Activated T-cell treated with anti-CD3 and anti-CD28 coated beads for 24 hours (primary cell): ENCODE measurements at places on chromosomes 7 and 10.

DNA sequence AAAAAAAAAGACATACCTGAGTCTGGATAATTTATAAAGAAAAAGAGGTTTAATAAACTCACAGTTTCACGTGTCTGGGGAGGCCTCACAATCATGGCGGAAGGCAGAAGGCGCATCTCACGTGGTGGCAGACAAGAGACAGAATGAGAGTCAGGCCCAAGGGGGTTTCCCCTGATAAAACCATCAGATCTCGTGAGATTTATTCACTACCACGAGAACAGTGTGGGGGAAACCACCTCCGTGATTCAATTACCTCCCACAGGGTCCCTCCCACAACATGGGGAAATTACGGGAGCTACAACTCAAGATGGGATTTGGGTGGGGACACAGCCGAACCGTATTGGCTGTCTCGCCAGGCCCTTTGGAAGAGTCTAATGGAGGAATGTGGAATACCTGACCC lies 9.0 kb upstream of the MAFK start:
- no peak for DNase-seq

- DNase-seq = no peak
Measured at GRCh38 chr7:73448609-73449008, 15.0 kb downstream of the FZD9 start.

GRCh38 chr10:13681528-13681927 lies 94.8 kb downstream of the PRPF18 start:
- DNase-seq = no peak

DNA sequence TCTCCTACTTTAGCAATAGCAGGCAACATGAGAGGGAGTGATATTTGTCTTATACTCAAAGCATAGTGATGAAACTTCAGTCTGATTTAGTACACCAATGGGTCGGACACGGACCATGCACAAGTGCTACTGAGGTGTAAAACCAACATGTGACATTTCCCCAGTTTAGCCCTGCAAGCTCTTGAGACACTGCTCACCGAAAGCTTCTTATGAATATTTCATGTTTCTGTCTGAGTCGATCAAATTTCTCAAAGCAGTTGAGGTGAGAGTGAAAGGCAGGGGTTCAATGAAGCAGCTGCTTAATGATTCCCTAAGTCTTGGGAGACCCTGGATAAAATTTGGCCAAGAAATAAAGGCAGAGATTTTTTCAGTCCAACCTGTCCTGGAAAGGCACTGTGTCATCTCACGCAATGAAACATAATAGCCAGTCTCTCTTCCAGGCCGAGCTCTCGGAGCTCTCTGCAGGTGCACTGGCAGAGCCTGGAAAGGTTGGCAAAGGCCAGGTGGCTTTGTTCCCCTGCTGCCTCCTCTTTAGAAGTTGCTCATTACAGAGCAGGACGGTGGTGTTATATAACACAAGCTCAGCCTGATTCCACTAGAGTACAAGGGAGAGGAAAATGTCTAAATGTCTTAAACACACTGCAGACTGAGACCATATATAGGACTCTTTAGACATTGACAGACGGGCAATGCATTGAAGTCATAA lies 33.9 kb upstream of the XPNPEP1 start:
- no peak for DNase-seq

DNA sequence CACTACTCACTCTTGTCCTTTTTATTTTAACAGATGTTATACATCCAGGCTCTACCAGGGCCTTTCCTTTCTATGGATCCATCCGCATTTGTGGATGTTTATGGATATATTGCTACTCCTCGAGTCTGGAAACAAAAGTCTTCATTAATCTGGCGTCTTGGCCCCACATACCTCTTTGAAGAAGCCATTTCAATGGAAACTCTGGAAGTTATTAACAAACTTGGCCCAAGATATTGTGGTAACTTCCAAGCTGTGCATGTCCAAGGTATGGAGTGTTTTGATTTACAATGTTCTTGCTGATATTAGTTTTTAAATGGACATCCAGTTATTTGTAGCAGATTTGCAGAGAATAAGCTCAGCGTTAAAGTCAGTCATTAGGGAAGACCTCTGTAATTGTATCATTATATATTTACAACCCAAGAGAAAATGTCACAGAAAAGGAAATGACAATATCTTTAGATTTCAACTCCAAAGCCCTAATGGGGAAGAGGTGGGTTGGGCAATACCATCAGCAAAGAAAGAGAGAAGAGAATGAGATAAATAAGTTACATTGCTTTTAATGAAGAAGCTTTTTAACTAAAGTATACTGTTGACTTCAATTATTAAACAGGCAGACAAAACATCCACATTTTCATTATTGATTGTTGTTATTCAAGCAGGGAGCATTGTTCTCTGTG lies 102.1 kb downstream of the WDFY4 start:
- no peak for DNase-seq

- DNase-seq = no peak
Measured at GRCh38 chr10:77428691-77429395, 208.8 kb downstream of the KCNMA1 start.

DNA sequence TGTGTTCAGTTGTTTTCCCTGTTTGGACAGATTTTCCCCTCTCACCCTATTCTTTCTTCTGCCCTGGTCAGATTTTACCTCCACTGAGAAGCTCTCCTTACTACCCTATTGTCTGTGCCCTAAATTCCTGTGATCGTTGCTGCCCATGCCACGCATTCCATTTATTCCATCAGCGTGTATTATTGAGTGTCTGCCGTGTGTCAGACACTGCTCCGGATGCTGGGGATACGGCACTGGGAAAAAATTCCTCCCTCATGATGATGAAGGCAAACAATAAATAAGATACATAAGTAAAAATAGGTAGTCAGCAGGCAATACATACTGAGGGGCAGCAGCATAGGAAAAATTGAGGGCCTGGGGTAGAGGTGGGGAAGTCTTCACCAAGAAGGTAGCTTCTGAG lies 86.8 kb downstream of the FANK1 start:
- no peak for DNase-seq

DNA sequence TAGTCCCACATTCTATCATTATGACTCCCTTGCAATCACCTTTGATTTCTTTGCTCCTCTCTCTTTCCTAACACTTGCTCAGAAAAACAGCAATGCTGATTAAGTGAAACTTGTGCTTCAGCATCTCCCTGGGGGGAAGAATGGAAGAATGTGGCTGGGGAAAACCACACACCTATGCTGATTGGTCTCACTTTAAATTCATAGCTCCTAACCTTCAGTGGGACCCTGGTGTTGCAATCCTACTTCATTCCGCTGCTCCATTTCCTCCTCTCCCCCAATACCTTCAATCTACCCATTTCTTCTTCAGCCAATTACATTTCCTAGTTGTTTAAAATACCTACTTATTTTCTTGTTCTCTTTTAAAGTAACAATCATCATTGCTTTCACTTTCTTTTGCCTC lies 1166.7 kb upstream of the C7orf33 start:
- DNase-seq = no peak

- no peak for DNase-seq
Measured at GRCh38 chr7:118286131-118286530, 61.6 kb downstream of the ANKRD7 start.

- DNase-seq = no peak
Measured at GRCh38 chr7:44112231-44112996, 8.3 kb downstream of the AEBP1 start.

GRCh38 chr7:30988351-30989005 lies 24.7 kb downstream of the GHRHR start:
- no peak for DNase-seq

GRCh38 chr7:11327633-11328032 lies 354.0 kb downstream of the PHF14 start:
- no peak for DNase-seq

DNA sequence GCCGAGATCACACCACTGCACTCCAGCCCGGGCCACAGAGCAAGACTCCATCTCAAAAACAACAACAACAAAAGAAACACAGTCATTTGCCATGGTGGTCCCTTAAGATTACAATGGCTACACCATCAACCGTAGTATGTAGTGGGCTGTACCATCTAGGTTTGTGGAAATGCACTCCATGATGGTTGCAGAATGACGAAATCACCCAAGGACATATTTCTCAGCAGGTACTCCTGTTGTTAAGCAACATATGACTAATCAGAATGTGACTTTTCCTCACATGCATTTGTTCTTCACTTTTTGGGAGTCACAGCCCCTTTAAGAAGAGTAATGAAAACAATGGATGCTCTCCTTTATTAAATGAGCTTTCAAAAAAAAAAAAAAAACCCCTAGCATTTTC lies 11.0 kb downstream of the SVIL start:
- no peak for DNase-seq

- DNase-seq = no peak
Measured at GRCh38 chr7:81584667-81585066, 185.2 kb downstream of the HGF start.

- DNase-seq = no peak
Measured at GRCh38 chr10:63573068-63573697, 52.0 kb downstream of the REEP3 start.

- no peak for DNase-seq
Measured at GRCh38 chr7:18976715-18977471, 140.5 kb downstream of the TWIST1 start.

DNA sequence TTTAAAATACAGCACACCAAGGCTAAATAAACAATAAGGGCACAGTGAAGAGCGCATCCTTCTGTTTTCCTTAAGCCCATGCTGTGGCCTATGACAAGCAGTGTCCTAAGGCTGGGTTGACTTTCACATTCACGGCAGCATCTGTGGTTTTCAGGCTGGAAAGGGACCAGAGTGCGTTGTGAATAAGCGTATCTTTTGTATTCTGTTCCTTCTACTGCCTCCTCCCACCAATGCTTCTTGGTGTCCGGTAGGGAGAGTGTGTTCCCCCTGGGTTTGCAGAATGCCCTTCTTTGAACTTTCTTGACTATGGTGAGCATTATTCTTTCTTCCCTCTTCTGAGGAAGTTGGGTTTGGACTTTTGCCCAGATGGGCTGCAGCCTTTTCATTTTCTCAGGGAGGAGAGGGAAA lies 73.6 kb downstream of the ABCA13 start:
- no peak for DNase-seq

- DNase-seq = no peak
Measured at GRCh38 chr7:7868572-7868899, 100.1 kb upstream of the GLCCI1 start.

- DNase-seq = no peak
Measured at GRCh38 chr10:63266391-63267316, 133.5 kb downstream of the NRBF2 start.

GRCh38 chr7:150931199-150931869 lies 46.8 kb downstream of the KCNH2 start:
- no peak for DNase-seq

GRCh38 chr10:128009372-128010126 lies 102.6 kb downstream of the PTPRE start:
- DNase-seq = no peak

- no peak for DNase-seq
Measured at GRCh38 chr10:35172574-35172973, 45.9 kb downstream of the CREM start.

DNA sequence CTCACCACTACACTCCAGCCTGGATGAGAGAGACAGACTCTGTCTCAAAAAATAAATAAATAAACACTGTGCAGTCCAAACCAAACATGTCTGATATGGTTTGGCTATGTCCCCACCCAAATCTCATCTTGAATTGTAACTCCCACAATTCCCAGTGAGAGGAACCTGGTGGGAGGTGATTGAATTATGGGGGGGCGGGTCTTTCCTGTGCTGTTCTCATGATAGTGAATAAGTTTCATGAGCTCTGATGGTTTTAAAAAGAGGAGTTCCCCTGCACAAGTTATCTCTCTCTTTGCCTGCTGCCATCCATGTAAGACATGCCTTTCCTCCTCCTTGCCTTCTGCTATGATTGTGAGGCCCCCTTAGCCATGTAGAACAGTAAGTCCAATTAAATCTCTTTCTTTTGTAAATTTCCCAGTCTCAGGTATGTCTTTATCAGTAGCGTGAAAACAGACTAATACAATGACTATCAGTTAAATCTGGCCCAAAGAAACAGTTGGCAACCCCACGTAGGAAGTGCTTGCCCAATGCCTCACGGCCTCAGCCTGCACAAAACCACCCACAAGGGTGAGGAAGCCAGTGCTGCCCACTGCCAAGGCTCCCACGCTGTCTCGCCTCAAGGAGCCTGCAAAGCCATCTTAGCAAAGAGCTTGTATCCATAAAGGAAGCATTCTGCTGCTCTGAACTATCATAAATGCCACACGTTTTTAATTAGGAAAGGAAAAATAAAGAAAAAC lies 64.7 kb downstream of the PIK3AP1 start:
- no peak for DNase-seq

DNA sequence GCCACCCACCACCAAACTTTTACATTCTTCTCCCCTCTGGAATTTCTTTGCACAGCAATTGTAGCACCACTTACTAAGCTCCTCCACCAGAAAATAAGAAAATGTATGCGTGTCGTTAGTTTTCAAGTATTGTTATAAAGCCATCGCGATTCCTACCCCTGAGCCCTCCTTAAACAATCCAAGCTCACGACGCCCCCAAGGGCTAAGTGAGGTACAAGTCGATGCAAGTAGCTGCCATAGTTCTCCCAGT lies 1.3 kb downstream of the FRAT2 start:
- no peak for DNase-seq

DNA sequence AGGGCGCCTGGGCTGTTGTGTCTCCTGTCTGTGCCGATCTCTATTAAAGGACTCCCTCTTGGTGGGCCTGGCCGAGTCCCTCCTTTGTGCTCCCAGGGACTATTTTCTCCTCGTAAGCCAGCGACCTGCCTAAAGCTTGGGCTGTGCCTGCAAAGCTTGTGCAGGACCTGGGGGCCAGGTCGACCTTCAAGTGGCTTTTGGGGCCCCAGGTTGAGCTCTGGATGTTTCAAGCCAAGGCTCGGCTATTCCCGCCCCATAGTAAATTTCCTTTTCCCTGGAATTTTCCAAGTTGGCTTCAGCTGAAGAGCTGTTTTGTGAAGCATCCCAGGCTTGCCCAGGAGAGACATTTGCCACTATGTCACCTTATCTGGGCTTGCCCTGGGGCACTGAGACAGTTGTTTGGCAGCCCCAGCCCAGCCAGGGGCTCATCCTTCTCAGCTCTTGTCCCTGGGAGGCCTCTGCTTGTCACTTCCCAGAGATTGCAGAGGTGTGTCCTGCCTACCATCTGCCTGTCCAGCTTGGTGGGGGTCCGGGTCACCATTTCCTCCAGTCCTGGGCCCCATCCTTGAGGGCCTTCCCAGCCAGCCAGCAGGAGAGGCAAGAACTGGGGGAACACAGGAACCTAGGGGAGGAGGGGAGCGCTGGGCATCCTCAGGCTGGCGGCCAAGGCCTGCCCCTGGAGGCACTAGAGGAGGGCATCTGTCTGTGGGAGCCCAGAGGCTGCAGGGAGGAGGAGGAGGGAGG lies 20.2 kb downstream of the ZMIZ2 start:
- DNase-seq = no peak

GRCh38 chr10:121322046-121322445 lies 276.2 kb downstream of the FGFR2 start:
- no peak for DNase-seq

- no peak for DNase-seq
Measured at GRCh38 chr10:120103738-120104560, 211.4 kb downstream of the SEC23IP start.
